Stimulated activated CD8-positive, alpha-beta memory T cell treated with anti-CD3 and anti-CD28 coated beads, Interleukin-4, amount 100 ng/mL, for 48 hours (primary cell): ENCODE measurements at places on chromosomes 1 and 21.

- DNase-seq: no peak
These were observed 29.2 kb downstream of the CBR1 start for GRCh38 chr21:36099000-36099399.

- DNase-seq: no peak
These were observed 27.7 kb downstream of the VASH2 start for GRCh38 chr1:212977781-212978645.

DNA sequence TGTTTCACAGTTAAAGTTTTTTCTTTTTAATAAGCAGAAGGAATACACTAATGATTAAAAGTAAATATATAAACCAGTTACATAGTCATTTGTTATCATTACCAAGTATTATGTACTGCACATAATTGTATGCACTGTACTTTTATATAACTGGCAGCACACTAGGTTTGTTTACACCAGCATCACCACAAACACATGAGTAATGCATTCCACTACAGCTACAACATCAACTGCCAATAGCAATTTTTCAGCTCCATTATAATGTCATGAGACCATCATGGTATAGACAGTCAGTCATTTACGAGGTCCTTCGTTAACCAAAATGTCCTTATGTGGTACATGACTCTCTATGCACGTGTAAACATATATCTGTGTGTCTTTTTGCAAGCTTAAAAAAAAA lies 35.2 kb downstream of the SCYL3 start:
- DNase-seq: no peak

DNA sequence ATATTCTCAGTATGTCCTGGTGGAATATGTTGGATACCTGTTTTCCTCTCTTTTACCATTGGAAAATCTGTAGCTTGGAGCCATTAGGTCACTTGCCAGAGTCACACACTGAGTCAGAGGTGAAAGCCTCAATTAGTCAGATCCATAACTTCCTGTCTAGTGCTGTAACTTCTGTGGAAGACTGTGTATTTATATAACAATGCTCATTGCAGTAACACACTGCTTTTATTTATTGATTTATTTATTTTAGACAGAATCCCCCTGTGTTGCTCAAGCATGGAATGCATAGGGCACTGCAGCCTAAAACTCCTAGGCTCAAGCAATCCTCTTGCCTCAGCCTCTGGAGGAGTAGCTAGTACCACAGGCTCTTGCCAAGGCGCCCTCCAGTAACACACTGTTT lies 1.3 kb upstream of the DOCK7 start:
- DNase-seq: no peak

GRCh38 chr1:163914785-163915413 lies 593.1 kb downstream of the NUF2 start:
- no peak for DNase-seq

GRCh38 chr1:90826834-90827233 lies 109.7 kb upstream of the BARHL2 start:
- no peak for DNase-seq

DNA sequence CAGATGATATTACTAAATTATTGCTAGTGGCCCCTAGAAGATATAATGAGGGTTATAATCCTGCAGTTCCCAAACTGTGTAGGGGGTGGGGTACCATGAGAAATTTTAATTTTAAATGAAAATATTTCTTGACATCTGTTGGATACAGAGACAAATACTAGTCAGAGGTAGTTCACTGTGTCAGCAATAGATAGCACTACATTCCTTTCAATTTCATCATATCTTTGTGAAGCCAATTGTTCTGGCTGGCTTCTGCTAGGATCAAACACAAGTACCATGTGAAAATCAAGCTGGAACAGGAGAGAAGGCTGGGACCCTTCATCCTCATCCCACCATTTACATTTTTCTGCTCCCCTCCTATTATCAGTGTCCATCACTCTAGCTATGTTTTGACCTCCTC lies 208.1 kb downstream of the USH2A start:
- no peak for DNase-seq

- no peak for DNase-seq
These were observed 323.0 kb upstream of the USP25 start for GRCh38 chr21:15406791-15407190.

GRCh38 chr1:165073185-165074007 lies 283.1 kb downstream of the LMX1A start:
- no peak for DNase-seq

DNA sequence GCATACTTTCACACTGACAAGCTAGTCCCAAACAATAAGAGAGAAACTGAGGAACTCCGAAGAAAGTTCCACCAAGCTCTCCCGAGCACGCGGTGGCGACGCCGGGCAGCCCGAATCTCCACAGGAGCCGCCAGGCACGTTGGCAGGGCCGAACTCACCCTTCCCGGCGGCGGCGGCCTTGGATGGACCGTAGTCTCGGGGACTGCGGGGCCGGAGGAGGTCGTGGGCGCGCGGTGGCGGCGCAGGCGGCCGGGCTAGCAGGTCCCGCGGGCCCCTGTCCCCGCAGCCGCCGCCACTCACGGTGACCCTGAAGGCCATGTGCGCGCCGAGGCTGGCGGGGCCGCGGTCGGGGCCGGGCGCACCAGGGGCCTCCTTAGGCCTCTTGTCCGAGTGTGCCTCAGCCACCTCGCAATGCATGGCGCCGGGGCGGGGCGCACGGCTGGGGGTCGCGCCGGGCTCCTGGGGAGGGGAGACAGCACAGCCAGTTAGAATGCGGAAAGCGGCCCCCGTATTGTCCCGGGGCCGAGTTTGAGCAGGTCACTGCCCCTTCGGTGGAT lies 1.2 kb downstream of the GLIS1 start:
- DNase-seq: no peak

DNA sequence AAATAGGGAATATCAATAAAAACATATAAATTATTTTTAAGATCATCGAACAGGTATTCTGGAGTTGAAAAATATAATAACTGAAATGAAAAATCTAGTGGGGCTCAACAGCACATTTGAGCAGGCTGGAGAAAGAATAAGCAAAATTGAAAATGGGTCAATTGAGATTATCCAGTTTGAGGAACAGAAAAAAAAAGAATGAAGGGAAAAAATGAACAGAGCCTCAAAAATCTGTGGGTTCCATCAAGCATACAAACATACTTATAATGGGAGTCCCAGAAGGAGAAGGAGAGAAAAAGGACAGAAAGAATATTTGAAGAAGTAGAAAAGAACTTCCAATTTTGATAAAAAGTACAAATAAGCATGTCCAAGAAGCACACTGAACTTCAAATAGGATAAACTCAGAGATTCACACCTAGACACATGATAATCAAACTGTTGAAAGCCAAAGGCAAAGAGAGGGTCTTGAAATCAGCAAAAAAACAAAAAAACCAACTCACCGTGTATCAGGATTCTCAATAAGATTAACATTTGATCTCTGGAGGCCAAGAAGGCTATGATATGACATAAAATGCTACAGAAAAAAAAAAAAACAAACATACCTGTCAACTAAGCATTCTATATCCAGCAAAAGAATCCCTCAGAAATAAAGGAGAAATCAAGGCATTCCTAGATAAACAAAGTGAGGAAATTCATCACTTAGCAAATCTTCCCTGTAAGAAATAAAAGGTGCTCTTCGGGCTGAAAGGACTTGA lies 5.4 kb upstream of the COQ8A start:
- DNase-seq: no peak

DNA sequence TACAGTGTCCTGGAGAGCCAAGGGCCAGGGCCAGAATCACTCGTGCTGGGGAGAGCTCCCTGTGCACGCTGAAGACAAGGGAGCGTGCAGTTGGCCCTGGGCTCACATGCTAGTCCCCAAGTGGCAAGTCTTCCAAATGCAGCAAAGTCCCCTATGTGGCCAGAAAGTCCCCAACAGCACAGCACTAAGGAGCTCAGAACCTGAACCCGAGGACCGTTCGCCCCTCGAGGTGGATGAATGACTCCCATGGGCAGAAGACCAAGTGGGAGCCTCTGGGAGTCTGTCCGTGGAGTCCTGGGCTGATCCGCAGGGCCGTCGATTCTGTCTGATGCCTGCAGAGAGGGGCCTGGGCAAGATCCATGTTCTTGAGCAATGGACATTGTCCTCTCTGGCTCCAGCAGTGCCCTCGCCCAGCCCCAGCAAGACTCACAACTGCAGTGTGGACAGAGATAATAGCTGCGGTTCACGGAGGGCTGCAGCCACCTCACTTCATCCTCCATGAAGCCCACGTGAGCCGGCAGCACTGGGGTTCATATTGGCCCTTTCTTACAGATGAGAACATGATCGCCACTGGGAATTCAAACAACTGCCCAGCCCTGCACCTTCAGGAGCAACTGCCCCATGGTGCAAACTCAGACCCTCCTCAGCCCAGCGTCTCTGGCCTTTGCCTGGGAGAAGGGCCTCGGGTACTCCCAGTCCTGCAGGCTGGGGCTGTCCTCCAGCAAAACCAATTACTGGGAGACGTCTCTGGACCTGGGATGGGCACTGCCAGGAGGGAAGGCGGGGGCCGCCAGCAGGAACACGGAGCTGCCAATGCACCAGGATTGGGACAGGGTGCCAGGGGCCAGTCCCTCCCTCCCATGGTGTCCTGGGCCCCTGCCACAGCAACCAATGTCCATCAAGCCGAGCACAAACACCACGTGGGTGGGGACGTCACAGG lies 243.7 kb downstream of the NPHP4 start:
- DNase-seq: no peak

DNA sequence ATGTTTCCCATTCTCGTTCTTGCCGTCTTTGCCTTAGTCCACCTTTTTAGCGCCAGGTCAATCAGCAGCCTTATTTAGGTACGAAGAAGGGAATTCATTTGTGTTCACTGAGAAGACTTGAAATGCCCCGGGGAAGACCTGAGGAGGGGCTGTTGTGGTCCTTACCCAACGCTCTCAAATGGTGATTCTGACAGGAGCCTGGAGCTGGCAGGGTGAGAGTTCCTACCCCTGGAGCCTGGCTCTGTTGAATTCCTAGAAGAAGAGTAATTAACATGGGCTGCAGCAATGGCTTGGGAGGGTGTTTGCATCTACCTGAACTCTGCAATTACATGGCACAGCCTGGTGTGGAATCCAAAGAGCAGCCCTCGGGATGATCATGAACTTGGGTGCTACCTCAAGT lies 76.9 kb upstream of the DSCAM start:
- DNase-seq: no peak

DNA sequence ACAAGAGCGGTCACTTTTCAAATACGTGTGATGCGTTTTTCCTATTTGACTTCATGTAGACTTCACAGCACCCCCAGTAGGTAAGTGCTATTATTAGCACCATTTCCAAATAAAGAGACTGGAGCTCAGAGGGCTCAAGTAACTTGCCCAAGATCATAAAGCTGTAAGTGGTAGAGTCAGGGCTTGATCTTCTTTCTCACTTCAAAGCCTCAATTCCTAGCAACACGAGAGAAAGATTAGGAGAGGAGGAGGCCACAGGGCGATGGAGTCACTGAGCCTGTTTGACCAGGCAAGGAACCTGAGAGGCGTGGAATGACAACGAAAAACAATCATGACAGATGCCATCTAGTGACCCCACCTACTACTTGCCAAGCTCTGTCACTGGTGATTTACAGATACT lies 181.0 kb downstream of the FOXD2 start:
- no peak for DNase-seq

- no peak for DNase-seq
These were observed 143.2 kb downstream of the PBX1 start for GRCh38 chr1:164702216-164702615.

DNA sequence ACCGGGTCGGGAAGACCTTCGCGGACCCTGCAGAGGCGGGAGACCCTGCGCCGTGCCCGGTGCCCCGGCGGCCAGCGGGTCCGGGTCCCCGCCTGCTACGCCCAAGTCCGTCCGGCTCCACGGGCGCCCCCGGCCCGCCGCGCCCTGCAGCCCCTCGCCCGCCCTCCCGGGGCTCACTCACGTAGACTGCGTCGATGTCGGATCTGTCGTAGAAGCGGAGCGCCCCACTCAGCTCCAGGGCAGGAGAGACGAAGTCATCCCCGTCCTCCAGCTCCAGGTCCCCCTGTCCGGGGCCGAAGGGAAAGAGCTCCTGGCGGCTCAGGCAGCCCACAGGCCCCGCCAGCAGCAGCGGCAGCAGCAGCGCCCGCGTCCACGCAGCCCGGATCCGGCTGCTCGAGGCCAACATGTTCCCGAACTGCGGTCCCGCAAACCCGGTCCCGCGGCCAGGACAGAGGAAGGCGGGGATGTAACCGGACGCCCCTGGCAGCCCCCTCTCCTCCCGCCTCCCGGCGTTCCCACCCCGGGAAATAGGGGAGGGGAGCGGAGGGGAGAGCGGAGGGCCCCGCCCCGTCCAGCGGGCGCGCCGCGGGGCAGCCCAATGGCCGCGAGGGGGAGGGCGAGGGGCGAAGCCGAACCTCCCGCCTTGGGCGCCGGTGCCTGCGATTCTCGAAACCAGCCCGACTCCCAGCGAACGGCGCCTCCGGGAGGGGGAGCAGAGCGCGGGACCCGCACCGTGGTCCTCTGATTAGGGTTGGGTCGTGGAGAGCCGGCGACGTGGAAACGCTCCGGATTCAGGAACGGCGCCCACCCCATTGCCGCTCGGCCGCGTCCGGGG lies at the start of gene NID1:
Gene NID1 (minus strand): TSS at position 417 of the 835 bp plus-strand sequence. CDS start 11 bp downstream, at position 406.
- DNase-seq: peak; percentile 34

GRCh38 chr1:24203404-24203803 lies 16.3 kb upstream of the IFNLR1 start:
- DNase-seq: no peak

DNA sequence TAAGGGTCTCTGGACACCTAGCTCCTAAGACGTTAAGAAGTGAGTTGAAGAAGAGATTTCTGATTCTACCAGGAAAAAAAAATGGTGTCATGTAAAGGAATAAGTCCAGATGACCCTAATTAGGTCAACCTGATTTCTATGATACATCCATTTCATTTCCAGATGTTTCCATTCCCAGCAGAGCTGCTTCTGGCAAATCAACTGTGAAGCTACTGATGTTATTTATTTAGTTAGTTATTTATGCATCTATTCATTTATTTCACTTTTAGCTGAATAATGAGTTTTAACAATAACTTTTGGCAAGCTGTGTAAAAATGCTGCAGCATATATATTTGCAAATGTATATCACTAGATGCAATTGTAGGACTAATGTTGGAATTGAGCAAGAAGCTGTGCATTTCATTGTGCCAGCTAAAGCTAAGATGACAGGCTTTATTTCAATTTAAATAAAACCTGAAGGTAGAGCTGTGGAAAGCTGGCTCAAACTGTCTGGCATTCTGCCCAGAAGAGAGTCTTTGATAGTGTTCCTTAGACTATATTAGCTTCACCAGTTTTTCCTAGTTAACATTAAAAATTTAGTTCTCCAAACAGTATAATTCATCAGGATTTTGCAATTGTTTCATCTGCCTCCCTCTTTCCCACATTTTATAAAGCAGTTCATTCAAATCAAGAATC lies 1164.4 kb upstream of the ADGRL4 start:
- no peak for DNase-seq
